ENCODE measurements at places on chromosomes 6 and 20. TPM values are rescaled to one million over a fixed set of nuclear protein-coding genes. Genes with fewer than 3 reads are reported as not detected.

ACAT2 gene
- 130 TPM for total RNA-seq

SMIM29 gene
- 50.2 TPM for total RNA-seq

CLVS2 gene
- total RNA-seq, result under 0.01 TPM

PRRC2A gene
- total RNA-seq, result 54.7 TPM

C20orf204 gene
- 0.98 TPM for total RNA-seq

PMEPA1 gene
- under 0.01 TPM for total RNA-seq

VGLL2 gene
- total RNA-seq, result not detected

PFDN4 gene
- total RNA-seq, result 72.8 TPM

PBOV1 gene
- total RNA-seq, result not detected

RFX6 gene
- total RNA-seq, result not detected

CALHM5 gene
- 4.0 TPM for total RNA-seq

PLA2G7 gene
- not detected for total RNA-seq

SNX21 gene
- total RNA-seq, result 87.6 TPM

SIGLEC1 gene
- total RNA-seq, result not detected

ANKRD66 gene
- total RNA-seq, result not detected

STMND1 gene
- not detected for total RNA-seq

PNPLA1 gene
- total RNA-seq, result not detected

SLC35D3 gene
- not detected for total RNA-seq

GFRAL gene
- not detected for total RNA-seq

HLA-G gene
- total RNA-seq, result not detected

EIF6 gene
- total RNA-seq, result 124 TPM

C6orf15 gene
- total RNA-seq, result not detected

TASP1 gene
- 7.4 TPM for total RNA-seq

NKX2-2 gene
- total RNA-seq, result 0.20 TPM

HUS1B gene
- total RNA-seq, result 1.1 TPM

ABHD16B gene
- not detected for total RNA-seq

TLDC2 gene
- total RNA-seq, result not detected

EYA4 gene
- total RNA-seq, result 0.73 TPM

IL17F gene
- total RNA-seq, result not detected

SNAP25 gene
- 4.5 TPM for total RNA-seq

ADGRF4 gene
- not detected for total RNA-seq

CRIP3 gene
- not detected for total RNA-seq

NMBR gene
- total RNA-seq, result 0.37 TPM

HSPA1A gene
- 35.6 TPM for total RNA-seq

COQ3 gene
- total RNA-seq, result 9.4 TPM

OR12D3 gene
- total RNA-seq, result not detected

MCCD1 gene
- not detected for total RNA-seq

SGK2 gene
- not detected for total RNA-seq

C6orf58 gene
- not detected for total RNA-seq

SLC2A10 gene
- 28.3 TPM for total RNA-seq

GPANK1 gene
- total RNA-seq, result 26.4 TPM

ADGRB3 gene
- 0.78 TPM for total RNA-seq

ZNF831 gene
- not detected for total RNA-seq

SASH1 gene
- total RNA-seq, result 115 TPM

TNXB gene
- total RNA-seq, result 99.6 TPM

LPA gene
- not detected for total RNA-seq
